ENCODE measurements at places on chromosomes 2 and 18.

GRCh38 chr2:232672588-232672987 lies 24.5 kb upstream of the GIGYF2 start:
- no peak for DNase-seq

DNA sequence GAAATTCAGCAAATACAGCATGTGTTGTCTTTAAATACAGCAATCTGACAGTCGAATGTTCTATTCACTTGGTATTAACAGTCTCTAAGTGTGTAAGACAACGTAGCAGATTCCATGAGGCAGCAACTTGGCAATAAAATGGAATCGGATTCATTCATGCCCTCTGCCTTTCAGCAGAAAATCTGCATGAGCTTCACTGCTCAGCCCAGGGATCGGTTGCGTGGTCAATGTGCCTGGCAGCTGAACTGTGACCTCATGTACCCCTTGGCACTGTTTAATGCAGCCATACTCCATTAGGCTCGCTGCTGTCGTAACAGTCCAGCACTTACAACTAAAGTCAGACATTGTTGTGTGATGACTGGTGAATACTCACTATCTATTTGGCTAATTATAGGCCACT lies 17.7 kb upstream of the RGPD4 start:
- peak; percentile 26 for DNase-seq

- no peak for DNase-seq
These were observed 298.3 kb upstream of the RBMS1 start for GRCh38 chr2:160791884-160792283.

DNA sequence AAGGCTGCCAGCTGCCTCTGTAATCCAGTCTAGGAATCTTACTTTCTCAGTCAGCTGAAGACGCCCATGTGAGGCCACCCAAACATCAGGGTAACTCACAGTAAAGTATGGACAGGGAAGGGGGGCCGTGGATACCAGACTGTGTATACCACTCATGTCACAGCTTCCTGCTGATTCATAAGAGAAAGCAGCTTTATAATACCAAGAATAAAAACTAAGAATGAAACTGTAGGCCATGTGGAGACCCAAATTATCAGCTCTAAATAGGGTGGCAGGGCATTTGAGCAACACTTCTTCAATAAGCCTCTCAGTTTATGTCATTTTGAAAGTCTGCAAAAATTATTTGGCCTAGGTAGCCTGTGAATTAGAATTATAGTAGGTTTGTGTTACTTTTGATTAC lies 115.0 kb upstream of the CDCA7 start:
- DNase-seq: no peak

DNA sequence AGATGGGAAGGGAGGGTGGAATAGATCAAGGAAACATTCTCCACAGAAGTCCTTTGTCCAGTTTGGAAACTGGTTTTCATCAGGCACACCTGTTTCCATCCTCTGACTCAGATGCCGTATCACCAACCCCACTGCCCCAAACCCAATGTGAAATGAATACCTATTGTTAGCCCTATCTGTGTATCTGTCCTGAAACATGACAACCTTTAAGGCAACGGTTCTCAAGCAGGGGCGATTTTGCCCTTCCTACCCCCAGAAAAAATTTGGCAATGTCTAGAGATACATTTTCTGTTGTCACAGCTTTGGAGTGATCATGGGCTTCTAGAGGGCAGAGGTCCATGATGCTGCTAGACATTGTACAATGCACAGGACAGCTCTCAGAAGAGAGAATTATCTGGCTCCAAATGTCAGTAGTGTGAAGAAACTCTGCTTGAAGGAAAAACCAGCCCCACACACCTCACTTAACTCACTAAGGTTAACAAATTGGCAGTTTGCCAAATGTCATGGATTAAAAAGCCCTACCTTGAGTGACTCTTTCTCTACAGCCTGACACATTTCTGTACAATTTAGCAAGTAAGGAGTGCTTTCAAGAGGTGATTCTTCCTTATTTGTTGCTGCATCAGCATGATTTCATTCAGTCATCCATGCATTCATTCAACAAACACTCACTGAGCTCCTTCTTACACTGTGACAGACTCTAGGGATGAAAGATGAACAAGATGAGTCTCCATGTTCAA lies 3.4 kb downstream of the SCTR start:
- DNase-seq: no peak

GRCh38 chr2:82811946-82812345 lies 1647.1 kb downstream of the SUCLG1 start:
- DNase-seq: no peak

- DNase-seq: peak; percentile 32
These were observed 86.5 kb upstream of the EPB41L3 start for GRCh38 chr18:5630057-5630899.

GRCh38 chr18:21513741-21514140 lies 86.8 kb downstream of the ESCO1 start:
- no peak for DNase-seq

GRCh38 chr2:69164061-69164778 lies 151.2 kb downstream of the ANTXR1 start:
- DNase-seq: no peak

DNA sequence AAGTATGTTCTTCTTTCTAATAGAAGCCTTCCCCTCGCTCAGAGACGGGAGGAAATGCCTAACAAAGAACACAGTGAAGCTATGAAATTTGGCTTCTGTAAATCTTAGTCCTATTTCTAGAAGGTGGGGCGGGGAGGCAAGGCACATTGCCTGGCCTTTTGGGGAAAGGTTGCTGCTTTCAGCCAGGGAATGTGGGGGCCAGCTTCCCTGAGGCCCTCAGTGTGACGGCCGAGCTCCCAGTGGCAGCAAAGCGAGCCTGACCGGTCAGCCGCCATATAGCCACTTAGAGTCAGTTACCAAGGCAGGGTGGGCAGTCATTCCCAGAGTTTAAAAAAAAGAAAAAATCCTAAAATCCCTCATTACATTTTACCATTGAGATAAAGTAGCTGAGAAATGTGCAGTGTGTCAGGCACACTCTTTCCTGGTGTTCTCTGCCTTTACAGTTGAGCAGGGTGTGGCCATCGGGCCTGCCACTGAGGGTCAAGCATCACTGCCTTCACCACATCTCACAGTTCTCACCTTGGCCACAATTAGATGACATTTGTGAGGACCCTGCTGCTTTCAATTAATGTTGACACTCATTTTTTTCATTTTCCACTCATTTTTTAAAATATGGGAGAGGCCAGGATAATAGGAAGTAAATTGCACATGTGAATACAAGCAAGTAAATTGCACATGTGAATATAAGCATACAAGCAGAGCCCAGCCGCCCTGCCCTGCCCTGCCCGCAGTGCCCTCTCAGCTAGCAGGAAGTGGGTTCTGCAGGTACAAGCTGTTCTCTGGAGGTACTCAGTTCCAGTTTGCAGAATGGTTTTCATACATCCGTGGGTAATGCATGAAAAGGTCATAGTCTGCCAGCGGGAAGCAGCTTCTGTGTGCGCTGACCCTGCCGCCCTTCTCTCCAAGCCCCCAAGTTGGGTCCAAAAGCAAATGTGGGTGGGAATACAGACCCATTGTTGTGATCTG lies 76.9 kb downstream of the WDSUB1 start:
- DNase-seq: no peak

Data from globus pallidus (tissue), 1 donor.